ENCODE measurements at places on chromosomes 13 and 19. TPM values are rescaled to one million over a fixed set of nuclear protein-coding genes. Genes with fewer than 3 reads are reported as not detected.

SCAF1 gene
- total RNA-seq, result 78.8 TPM

ATXN8OS gene
- total RNA-seq, result not detected

MATK gene
- 26.8 TPM for total RNA-seq

TUBB4A gene
- total RNA-seq, result 8.1 TPM

FXYD3 gene
- total RNA-seq, result not detected

- DNase-seq, result no peak
Observed at GRCh38 chr13:89066868-89067466, 1395.8 kb downstream of the SLITRK5 start.

DNA sequence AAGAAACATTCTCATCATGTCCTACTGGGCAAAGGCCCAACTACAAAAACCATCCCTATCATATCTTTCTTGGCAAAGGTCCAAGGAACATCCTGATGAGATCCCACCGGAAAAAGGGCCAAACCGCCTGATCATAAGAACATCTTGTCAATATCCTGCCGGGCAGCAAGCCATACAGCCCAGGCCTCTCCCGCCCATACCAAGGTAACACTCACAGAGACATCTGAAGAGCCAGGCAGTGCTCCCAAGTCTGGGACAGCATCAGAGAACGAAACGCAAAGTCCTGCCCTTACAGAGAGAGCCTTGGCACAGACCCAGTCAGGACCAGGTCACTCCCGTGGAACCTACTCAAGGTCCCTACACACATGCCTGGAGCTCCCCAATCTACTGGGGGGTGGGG lies 18.5 kb upstream of the ZNF331 start:
- no peak for DNase-seq

DNA sequence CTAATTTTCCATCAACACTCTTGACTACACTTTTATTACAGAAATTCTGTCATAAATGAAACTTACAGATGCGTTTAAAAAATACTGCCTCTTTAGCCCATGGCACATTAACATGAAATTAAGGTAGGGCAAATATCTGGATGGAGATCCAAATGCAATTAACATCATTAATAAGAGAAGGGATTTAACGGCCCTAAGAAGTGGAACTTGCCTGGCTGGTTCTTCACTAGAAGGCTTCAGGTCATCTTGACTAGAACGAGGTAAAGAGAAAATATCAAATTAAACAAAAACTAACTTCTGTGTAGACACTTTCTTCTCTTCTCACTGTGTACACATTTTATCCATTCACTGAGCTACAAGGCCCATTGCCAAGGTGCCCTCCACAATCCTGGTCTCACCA lies 1093.4 kb downstream of the EFNB2 start:
- no peak for DNase-seq

DNA sequence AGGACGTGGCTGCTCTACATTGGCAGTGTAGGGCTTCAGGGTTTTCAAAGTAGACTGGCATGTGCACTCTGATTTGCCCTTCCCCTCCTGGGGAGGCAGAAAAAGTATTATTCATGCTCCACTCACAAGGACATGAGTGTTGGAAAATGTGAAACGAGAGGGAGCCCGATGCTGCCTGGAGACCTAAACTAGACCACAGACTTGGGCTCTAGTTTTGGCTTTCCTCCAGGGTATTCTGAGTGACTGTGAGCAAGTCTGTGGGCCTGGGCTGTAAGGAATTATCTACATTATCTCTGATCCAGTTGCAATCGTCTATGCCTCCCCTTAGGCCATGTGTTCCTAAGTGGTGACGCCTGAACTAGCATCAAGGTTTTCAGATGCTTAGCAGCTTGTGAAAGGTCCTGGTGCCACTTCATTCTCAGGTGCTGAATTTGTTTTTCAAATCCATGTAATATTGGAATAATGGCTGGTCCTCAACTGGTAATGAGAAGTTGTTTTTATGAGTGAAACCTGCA lies 55.0 kb downstream of the MRPL57 start:
- DNase-seq, result no peak

DNA sequence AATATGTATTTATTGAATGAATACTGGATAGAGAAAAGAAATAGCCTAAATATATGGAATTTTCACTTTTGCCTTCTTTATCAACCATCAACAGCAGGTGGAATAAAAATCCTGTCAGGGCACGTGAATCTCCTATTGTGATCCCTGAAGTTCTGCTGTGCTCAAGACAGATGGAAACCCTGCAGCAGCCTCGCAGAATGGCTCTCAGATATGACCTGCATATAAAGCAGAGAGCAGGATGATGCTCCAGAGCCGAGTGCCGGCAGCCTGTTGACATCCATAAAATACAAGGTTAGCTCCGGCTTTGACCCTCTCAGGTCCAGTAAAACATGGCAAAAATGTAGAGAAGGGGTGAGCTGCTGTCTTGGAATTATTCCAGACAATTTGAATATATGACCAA lies 659.3 kb downstream of the DIAPH3 start:
- no peak for DNase-seq

All from activated CD8-positive, alpha-beta memory T cell treated with anti-CD3 and anti-CD28 coated beads, Interleukin-2, amount 10 ng/mL, durations not matched to agents 7 days and 5 days (primary cell).